ENCODE measurements at places on chromosomes 7 and 10.

DNA sequence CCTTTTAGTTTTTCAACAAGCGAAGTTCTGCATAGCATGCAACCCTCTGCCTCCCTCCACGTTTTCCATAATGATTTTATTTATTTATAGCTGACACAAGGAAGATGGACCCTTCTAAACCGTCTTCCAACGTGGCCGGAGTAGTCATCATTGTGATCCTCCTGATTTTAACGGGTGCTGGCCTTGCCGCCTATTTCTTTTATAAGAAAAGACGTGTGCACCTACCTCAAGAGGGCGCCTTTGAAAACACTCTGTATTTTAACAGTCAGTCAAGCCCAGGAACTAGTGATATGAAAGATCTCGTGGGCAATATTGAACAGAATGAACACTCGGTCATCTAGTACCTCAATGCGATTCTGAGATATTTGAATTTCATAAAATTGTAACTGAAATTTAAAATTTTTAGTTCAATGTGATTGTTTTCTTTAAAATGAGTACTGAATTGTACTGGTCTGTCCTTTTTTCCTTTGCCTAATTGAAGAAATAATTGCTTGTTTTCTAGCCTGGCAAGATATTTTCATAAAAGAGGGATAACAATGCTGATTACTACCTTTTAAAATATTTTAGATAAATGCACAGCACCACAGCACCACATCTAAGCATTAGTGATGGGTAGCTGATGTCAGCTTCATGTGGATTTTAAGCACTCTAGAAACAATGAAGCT is 41.5 kb upstream of the SLC39A12 start:
- DNase-seq: no peak

DNA sequence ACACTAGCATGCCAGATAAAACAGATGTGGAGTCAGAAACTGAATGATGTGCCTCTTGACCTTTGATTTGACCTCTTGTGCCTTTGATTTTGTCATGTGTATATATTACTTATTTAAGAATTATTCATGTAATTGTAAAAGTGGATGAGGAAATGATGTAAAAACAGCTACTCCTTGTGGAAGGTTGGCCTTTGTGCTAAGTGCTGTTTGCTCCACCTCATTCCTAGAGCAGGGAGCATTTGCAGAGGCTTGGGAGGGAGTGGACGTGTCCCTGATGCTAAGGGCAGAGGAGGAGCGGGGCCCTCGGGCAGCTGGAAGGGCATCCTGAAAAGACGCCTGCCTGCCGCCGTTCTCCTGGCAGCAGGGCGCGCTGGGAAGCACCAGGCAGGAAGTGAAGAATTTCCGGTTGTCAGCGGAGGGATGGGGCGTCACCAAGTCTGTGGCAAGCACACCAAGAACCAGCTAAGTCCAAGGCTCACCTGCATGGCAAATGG is 197.6 kb upstream of the ZNF32 start:
- DNase-seq: no peak

- DNase-seq: no peak
Observed at GRCh38 chr10:15122477-15123030, 25.4 kb downstream of the RPP38 start.

GRCh38 chr7:69657331-69657730 is 59.1 kb downstream of the AUTS2 start:
- DNase-seq: no peak

- no peak for DNase-seq
Observed at GRCh38 chr7:5229451-5230264, 39.6 kb downstream of the WIPI2 start.

- DNase-seq: no peak
Observed at GRCh38 chr10:49751216-49751615, 10.9 kb downstream of the OGDHL start.

- no peak for DNase-seq
Observed at GRCh38 chr10:48910548-48910947, 29.1 kb downstream of the LRRC18 start.

- no peak for DNase-seq
Observed at GRCh38 chr10:79392506-79393176, 45.4 kb downstream of the PPIF start.
